ENCODE measurements at places on chromosomes 6 and 20.

DNA sequence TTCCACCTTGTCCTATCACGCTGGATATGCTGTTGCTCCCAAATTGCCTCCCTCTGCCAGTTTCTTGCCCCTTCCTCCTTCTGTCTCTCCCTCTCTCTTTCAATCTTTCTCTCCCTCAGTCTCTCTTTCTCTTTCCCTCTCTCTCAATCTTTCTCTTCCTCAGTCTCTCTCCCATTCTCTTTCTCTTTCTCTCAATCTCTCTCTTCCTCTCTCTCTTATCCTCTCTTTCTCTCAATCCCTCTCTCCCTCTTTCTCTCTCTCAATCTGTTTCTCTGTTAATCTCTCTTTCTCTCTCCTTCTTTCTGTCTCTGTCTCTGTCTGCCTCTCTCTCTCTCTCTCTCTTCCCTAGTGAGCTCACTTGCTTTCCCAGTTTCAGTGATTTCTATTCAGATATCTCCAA, 245.8 kb downstream of the ESR1 start:
- no peak for DNase-seq

DNA sequence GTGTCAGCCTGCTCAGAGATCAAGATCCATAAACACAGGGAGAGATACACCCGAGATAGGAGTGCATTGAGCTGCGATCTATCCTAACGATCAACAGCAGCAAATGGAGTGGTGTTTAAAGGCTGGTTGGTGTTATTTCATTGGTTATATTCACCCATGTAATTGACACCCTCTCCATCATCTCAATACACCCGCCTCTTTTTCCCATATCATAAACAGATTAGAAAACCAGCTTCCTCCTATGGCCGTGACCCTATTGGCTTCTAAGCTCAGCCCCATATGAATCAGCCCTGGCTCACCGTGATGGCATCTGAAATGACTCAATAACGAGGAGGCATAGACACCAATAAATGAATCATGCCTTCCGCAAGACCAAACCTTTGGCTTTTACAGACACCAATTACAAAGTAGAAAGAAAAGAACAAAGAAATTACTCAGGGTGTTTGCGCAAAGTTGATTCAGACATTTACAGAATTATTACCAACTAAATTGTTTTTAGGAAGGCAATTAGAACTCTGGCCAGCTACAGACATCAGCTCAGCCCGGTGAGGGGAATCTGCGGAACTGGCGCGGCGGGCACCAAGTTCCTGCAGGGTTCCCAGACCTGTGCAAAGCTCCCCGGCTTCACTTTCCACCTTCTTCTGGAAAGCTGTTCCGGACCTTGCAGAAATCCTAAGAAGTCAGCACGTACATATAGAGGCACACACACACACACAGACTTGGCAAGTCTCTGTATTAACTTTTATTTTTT, 11.5 kb downstream of the PMEPA1 start:
- DNase-seq: no peak

DNA sequence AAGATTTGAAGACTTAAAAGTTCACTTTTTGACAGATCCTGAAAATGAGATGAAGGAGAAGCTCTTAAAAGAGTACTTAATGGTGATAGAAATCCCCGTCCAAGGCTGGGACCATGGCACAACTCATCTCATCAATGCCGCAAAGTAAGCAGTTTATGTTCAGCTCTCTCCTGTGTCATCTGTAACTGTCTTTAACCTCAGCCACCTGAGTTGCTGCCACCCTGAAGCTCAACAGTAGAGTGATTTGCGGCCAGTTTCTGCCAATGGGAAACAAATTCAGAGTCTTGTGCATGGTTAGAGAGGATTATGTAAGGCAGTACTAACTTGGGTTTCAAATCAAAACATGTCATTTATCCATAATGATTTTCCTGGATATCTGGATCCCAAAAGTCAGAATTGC, 10.1 kb downstream of the TNFAIP3 start:
- no peak for DNase-seq

GRCh38 chr20:35190556-35190955, 18.7 kb downstream of the PROCR start:
- DNase-seq: no peak

- DNase-seq: no peak
Measured at GRCh38 chr6:34239500-34239825, 2.8 kb downstream of the HMGA1 start.

- DNase-seq: no peak
Measured at GRCh38 chr6:159826968-159827647, 27.0 kb downstream of the PNLDC1 start.

Data from NCI-H1048 (cell line).